Uterus (tissue), 4 donors: ENCODE measurements at places on chromosomes 4 and X.
A peak's percentile ranks its signal among the peaks of the same experiment; 100 is the strongest.

GRCh38 chr4:56622176-56622575 is 58.9 kb downstream of the HOPX start:
- peaks cover 7% of the 10 kb centered on the region for H3K4me1 ChIP-seq
- H3K27me3 ChIP-seq, result no peaks in the 10 kb centered on the region
- no peak overlapping the region for H3K4me3 ChIP-seq
- no peaks in the 10 kb centered on the region for H3K36me3 ChIP-seq
- DNase-seq, result no peak
- H3K27ac ChIP-seq, result peak overlapping the region; percentile 45

- no peak overlapping the region for H3K4me3 ChIP-seq
- no peaks in the 10 kb centered on the region for H3K4me1 ChIP-seq
- H3K27me3 ChIP-seq, result no peaks in the 10 kb centered on the region
- no peak for DNase-seq
Observed at GRCh38 chr4:74948236-74948635, 15.3 kb downstream of the PARM1 start.

DNA sequence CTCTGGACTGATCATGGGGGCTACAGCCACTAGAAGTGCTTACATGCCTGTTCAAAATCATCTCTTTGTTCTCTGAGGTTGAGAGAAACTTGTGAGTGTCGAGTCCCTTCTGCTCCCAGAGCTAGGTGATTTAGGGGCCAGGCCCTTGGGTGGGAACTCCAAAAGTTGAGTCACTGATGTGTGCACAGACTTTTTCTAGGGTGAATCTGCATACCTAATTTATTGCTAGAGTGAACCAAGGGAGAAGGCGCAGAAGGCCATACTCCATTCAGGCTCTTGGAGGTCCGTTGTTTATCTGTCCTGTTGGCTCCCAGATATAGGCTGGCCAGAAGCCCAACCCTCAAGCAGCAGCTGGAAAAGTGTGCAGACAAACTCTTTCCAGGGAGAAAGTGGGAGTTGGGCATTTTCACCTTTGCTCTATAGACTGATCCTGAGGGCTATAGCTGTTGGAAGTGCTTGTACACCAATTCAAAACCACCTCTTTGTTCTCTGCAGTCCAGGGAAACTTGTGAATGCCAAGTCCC is 80.8 kb upstream of the ARX start:
- no peaks in the 10 kb centered on the region for H3K36me3 ChIP-seq
- no peak for DNase-seq
- H3K4me3 ChIP-seq, result no peak overlapping the region
- H3K27ac ChIP-seq, result no peak overlapping the region

DNA sequence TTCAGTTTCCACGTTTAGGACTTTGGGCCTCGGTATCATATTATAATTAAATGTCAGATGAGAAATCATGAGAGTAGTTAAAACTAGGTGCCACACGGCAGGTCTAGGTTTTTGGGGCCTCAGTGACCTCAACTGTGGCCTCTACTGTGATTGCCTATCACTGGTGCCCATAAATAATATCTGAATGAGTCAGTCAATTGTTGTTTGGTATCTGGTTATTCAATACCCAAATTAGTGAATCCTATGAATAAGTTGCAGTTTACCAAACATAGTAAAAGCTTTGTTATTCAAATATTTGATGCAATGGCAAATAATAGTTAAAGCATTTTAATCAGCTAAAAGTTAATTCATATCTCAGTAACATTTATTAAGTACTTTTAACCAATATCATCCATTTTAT is 188.8 kb downstream of the PPP3CA start:
- H3K36me3 ChIP-seq, result no peaks in the 10 kb centered on the region
- no peaks in the 10 kb centered on the region for H3K27me3 ChIP-seq
- no peaks in the 10 kb centered on the region for H3K4me1 ChIP-seq
- H3K4me3 ChIP-seq, result no peak overlapping the region
- H3K27ac ChIP-seq, result no peak overlapping the region

DNA sequence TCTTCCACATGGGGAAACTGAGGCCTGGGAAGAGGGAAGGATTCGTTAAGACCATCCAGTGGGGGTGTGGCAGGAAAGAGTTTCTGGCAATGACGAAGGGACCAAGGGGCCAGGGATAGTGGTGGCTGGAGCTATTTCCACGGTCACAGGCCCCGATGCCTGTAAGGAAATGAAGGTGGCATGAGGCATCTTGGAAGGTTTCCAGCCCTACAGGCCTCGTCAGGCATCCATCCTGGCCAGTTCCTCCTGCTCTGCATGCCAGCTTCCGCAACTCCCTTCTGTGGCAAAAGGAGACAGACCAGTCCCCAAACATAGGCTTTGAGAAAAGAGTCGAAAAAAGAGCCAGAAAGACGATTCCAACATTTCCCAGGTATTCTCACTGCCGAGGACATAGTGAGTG is 9.2 kb upstream of the C4orf50 start:
- no peak overlapping the region for H3K27ac ChIP-seq
- H3K4me1 ChIP-seq, result no peaks in the 10 kb centered on the region
- H3K4me3 ChIP-seq, result no peak overlapping the region
- no peak for DNase-seq
- H3K27me3 ChIP-seq, result no peaks in the 10 kb centered on the region
